NCI-H1694 treated with DMSO at 0.1 percent for 48 hours (cell line): ENCODE measurements at places on chromosomes 5 and 9.

- no peak for DNase-seq
Measured at GRCh38 chr5:79263290-79263689, 27.4 kb downstream of the JMY start.

DNA sequence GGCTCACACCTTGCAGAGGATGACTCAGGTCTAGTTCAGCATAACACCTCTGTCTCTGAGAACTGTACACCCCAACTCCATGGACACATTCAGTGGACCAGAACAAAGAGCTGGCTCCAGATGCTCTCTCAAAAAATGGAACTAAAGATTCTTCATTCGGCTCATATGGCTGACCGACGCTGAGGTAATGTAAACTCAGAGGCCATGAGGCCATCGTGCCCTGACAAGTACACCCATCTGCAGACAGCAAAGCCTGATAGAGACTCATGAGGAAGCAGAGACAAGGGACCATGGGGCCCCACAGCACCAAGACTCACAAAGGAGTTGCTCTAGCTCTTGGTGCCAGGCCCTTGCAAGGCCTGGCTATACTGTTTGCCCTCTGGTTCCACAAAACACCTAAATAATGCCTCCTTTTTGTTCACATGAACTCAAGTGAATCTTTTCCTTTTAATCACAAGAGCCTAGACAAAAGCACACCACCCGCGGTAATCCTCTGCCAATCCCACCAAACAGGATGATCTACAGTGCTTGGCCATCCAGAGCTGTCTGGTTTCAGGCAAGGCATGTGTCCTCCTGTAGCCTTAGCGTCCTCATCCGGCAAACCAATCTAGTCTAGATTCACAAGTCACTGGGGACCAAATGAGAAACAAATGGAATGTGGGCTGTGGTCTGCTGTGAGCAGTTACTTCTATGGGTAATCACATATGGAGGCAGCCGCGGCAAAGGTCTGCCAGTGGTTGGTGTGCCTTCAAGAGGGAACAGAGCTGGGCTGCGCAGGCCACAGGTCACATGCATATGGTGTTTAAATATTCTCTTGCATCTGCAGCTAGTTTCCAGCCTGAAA lies 22.7 kb downstream of the MED27 start:
- DNase-seq: no peak

GRCh38 chr5:106113922-106114321 lies 1556.8 kb downstream of the EFNA5 start:
- no peak for DNase-seq

- DNase-seq: no peak
Measured at GRCh38 chr5:111942661-111943401, 185.8 kb upstream of the NREP start.

GRCh38 chr5:93476251-93476742 lies 104.7 kb downstream of the NR2F1-AS1 start:
- DNase-seq: no peak

GRCh38 chr9:122060481-122060880 lies 32.6 kb downstream of the TTLL11 start:
- DNase-seq: no peak

- DNase-seq: no peak
Measured at GRCh38 chr9:134325096-134325812, 1.0 kb upstream of the RXRA start.

DNA sequence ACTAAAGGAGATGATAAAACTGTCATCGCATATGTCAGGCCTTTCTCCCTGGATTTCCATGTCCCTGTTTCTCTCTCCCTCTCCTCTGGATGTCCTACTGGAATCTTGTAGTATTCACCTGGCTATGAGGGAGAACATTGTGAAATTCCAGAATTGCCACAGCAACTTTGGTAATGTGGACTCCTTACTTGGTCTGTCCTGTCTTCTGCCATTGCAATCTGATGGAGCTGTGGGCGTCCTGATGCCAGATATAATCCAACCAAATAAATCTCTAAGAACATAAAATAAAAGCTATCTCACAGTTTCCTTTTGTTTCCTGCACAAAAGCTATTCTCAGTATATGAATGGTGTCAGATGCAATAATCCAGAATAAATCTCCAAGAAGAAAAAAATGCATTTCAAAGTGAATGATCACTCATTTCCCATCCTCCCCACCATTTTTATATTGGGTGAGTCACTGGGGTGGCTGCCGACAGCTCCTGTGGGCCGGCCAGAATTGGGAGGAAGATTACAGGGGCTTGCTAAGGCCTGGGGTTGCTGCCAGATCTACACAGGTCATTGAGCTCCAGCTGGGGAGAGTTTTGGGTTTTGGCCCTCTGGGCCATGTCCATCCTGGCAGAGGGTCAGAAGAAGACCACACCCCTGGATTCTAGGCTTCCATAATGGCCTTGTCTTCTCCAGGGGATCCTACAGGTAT lies 160.7 kb upstream of the PITX1 start:
- no peak for DNase-seq

DNA sequence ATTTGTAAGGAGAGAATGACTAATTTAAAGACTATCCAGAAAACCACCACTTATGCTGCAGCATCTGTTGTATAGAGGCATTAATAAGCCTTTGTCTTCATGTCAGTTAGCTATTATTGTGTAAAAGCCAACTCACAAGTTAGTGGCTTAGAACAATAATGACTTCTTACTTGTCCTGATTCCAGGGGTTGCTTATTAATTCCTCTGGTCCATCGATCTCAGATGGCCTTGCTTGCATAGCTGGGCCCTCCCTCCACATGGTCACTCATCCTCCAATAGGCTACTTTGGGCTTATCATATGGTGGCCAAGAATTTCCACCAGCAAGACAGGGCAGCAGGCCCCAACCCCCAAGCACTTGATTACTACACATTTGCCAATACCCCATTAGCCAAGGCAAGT lies 44.5 kb upstream of the STK32A start:
- no peak for DNase-seq

DNA sequence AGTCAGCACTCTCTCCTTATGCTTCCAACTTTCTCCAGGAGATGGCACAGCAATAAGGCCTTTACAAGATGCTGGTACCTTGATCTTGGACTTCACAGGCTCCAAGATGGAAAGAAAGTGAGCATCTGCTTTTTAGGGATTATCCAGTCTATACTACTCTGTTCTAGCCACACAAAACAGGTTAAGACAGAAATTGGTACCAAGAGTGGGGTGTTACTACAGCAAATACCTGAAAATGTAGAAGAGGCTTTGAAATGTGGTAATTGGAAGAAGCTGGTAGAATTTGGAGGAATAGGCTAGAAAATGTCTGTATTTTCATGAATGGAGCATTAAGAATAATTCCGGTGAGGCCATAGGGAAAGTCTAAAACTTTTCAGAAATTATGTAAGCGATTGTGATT lies 484.8 kb upstream of the GRIA1 start:
- no peak for DNase-seq

DNA sequence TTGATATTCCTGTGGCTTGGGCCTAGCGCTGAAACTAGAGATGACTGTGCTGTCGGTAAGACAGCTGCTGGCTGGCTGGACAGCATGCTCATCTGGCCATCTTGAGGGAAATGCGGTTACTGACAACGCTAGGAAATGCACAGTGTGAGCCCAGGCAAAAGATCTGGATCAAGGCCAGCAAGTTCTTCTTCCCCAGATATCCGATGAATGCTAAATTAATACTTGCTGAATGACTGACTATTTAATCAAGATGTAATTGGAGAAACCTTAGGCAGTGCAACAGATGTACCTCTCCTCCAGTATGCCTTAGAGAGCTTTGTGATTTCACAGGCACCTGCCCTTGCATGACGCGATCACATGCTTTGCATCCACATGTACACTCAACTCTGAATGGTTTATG lies 659.1 kb downstream of the EFNA5 start:
- DNase-seq: no peak

- no peak for DNase-seq
Measured at GRCh38 chr9:127700594-127701255, 6.1 kb upstream of the CFAP157 start.

GRCh38 chr5:177471610-177472356 lies 1.7 kb downstream of the DBN1 start:
- DNase-seq: no peak

GRCh38 chr9:68852941-68853340 lies 147.9 kb downstream of the PIP5K1B start:
- no peak for DNase-seq

DNA sequence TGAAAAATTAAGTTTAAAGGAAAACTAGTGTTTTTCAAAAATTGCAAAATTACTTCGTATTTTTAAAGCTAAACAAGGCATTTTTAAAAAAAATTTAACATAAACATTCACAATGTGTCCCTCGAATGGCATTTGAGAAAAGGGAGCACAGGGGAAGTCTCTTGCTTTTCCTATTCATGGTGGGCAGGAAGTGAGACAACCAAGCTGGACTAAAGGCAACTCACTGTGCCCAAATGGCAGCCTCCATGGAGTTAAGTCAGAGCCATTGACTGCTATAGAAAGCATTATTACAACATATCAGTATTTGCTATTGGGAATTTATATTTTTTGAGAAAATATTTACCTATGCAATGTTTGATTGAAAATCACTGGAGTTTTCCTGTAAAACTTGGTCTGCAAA lies 8.3 kb downstream of the HNRNPH1 start:
- no peak for DNase-seq

GRCh38 chr5:71586052-71586940 lies 844 bp upstream of the MCCC2 start:
- DNase-seq: no peak

GRCh38 chr9:86942281-86943200 lies 4.8 kb downstream of the GAS1 start:
- no peak for DNase-seq

DNA sequence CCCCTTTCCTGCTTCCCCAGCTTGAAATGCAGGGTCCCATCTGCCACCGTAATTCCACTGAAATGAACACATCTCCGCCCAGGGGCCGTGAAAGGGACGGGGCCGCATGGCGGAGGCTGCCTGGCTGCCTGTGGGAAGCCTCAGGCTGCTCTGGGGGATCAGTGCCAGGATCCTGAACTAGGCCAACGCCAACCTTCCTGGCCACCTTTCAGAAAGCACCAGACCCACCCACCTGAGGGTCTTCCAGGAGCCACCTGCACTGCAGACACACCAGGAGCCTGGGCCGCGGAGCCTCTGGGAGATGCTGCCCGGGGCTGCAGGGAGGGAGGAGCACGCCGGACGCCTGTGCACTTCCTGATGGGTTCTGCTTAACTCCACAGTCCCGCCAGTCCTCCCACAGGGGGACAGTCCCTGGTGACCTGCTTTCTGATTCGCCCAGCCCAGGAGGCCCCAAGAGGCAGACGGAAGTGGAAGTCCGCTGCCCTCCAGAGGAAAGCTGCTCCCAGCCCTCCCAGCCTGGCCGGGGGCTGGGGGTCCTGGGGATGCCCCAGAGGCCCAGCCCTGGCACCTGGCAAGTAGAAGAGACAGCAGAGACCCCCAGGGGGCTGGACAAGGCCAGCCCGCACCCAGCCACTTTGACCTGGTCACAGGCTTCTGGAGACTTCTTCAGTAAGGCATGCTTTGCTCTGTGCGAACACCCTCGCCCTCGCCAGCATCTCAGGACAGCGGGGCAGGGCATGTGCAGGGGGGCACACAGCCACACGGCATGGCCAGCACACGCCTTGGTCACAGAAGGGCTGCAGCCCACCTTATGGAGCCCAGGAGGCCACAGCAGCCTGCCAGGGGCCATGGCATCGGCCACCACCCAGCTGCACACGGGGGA lies at the start of gene CARD9:
CARD9 (minus strand) TSS at position 370 of the 883 bp plus-strand sequence. CDS start 1,591 bp downstream, outside the sequence.
- peak; percentile 63 for DNase-seq
